ENCODE measurements at places on chromosomes 7 and 10.
A peak's percentile ranks its signal among the peaks of the same experiment; 100 is the strongest.

GRCh38 chr7:5354460-5355232, 69.0 kb downstream of the TNRC18 start:
- DNase-seq: no peak

DNA sequence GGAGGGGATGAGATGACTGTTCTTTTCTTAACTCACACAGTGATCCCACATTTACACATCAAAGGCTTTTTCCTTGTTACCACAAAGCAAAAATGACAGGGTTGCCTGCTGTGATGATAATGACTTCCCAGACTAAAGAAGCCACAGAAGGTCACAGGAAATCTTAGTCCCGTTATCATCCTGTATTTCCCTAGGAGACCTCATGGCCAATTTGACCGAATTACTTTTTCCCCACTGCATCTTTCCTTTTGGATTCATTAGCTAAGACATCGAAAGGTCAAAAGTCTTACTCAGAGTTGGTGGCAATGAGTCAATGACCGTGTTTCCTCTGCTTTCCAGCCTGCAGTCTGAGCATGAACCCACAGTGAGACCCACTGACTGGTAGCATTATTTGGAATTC, 130.1 kb upstream of the INHBA start:
- DNase-seq: no peak

GRCh38 chr7:140209866-140210609, 33.3 kb upstream of the KDM7A start:
- peak; percentile 16 for DNase-seq

- no peak for DNase-seq
Measured at GRCh38 chr7:63113713-63114285, 884.9 kb upstream of the ZNF722 start.

DNA sequence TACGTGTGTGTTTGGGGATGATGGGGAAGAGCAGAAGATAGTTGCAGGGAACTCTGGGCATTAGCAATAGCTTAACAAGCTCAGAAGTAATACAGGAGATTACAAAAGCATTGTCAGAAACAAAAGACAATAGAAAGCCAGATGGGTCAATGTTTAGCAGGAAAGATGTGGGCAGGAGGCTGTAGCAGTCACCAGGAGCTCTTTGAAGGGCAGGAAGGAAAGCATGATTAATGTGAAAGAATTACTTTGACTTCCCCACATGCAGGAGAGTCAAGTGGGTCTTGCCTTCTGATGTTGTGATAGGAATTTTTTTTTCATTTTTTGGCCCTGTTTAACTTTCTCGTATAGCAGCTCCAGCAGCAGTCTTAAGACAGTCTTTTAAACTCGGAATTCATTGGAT, 6.0 kb upstream of the SMNDC1 start:
- no peak for DNase-seq

DNA sequence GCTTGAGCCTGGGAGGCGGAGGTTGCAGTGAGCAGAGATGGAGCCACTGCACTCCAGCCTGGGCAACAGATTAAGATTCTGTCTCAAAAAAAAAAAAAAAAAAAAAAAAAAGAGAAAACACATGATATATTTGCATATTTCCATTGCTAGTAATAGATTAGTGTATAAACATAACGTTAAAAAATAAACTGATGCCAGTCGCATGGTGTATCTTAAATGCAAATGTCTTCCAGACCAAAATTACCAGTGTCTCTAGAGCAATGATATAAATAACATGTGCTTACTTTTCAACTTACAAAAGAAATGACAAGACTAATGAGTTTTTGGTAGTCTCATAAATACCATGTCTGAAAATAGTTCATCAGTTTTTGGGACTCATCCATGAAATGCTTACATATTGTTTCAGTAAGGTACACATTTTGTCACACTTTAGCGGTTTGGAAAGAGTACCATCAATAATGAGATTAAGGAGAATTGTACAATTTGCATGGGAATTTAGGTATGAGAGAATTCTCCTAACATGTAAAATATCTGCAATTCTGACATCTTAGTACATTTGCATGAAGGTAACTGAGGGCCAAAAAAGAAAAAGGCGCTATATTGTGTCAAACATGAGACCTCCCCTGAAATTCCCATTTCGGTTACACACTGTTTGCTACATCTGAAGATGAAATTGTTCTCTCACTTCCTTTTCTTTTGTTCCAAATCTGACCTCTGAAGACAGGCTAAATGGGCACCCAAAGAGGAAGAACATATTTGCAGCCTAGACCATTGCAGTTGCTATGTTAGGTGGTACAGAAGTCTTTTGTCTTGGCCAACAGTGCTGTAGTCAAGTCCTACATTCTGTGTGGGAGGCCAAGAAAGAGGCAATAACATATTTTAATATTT, 51.5 kb upstream of the PIP4K2A start:
- no peak for DNase-seq

- no peak for DNase-seq
Measured at GRCh38 chr7:46028246-46028645, 107.2 kb upstream of the IGFBP3 start.

GRCh38 chr10:50362547-50363125, 111.3 kb upstream of the ASAH2 start:
- DNase-seq: no peak

DNA sequence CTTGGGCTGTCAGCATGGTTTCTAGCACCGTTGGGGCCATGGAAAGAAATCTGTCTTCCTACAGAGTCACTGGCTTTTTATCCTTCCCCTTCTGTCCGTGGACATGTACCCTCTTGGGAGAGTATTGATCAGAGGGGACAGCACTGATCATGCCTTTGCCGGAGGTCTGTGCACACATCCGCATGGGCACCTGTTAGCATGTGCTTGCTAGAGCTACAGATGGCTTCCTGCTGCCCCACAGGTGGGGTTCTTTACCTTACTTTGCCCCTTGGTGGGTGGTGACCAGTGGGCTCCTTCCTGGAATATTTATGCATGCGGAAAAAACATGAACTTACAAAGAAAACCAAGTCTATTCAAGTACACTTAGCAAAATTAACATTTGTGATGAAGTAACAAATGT, 24.9 kb downstream of the RPS24 start:
- no peak for DNase-seq

- DNase-seq: no peak
Measured at GRCh38 chr10:132407243-132407746, 10.3 kb downstream of the PWWP2B start.

DNA sequence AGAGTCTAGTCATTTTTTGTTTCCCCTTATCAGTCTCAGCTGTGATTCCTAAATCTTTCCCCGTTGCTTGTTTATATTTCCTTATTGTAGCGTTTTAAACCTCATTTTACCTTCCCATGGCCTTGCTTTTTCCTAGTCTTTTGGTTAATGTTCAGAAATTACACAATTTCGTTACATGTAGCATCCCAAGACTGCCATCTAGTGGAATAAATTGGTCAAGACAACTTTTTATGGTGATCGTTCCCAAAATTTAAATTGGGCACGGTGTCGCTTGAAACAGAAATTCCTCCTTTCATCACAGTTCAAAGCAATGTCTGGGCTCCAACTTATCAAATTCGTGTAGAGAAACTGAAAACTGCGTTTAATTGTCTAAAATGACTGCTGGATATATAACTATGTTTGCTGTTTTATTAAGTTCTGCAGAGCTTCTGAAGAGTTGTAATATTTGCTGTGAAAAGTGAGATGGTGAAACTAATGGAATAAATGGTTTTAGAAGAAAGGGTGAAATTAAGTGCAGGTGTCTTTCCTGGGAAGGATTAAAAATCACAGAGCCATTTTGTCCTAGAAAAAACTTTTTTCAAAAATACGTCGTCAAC, 370.2 kb downstream of the PHF14 start:
- DNase-seq: no peak

- DNase-seq: no peak
Measured at GRCh38 chr7:66556549-66557213, 72.0 kb upstream of the KCTD7 start.

All from activated T-cell treated with anti-CD3 and anti-CD28 coated beads, Interleukin-2, amount 50 U/mL, for 4 hours (primary cell).